T1000 (cell line): ENCODE measurements at places on chromosomes 12 and 14.

DNA sequence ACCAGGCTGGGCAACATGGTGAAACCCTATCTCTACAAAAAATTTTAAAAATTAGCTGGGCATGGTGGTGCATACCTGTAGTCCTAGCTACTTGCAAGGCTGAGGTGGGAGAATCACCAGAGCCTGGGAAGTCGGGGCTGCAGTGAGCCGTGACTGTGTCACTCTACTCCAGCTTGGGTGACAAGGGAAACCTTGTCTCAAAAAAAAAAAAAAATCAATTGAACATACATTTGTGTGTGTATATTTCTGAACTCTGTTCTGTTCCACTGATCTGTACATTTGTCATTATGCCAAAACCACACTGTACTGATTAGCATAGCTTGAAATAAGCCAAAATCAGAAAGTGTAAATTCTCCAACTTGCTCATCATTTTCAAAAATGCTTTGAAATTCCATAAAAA, 254.6 kb downstream of the SOX5 start:
- DNase-seq, result no peak

GRCh38 chr14:32363761-32364160, 34.7 kb downstream of the AKAP6 start:
- DNase-seq, result no peak

DNA sequence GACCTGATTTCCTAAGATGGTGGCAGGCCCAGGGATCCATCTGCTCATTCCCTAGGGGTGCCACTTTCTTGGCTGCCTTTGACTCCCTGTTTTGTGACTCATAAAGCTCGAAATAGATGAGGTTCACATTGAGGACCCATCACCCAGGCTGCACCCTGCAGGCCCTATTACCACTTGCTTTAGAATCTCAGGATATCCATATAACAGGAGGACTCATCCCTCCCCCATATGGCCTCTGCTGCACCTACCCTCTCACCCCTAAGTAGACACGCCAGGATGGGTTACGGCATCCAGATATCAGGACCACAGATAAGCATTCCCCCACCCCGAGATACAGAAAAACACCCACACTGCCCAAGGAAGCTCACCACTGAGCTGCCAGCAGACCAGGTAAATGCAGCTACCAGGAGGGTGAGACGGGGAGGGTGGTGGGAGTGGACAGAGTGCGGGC, 155.7 kb downstream of the DPF3 start:
- no peak for DNase-seq

- no peak for DNase-seq
Measured at GRCh38 chr12:31470459-31470858, 120.5 kb downstream of the DENND5B start.

- DNase-seq, result no peak
Measured at GRCh38 chr12:82721726-82722125, 35.0 kb downstream of the TMTC2 start.

GRCh38 chr14:58746261-58746660, 108.5 kb downstream of the DACT1 start:
- no peak for DNase-seq

DNA sequence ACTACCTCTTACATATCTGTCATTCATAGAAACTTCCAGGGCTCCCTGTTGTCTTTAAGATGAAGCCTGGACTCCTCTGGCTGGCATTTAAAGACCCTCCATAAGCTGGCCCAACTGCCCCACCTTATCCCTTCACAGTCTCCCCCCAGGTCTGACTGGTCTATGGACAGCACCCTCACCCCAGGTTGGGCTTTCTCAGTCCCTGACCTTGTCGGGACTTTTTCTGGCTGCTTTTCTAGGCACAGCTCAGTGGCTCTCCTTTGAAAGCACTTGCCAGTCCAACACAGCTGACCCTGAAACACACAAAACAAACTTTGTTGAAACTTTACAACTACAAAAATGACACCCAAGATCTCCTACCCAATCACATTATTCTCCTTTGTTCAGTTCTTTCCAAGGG, 13.9 kb upstream of the MYH7 start:
- no peak for DNase-seq

- DNase-seq, result no peak
Measured at GRCh38 chr12:18302809-18303430, 41.6 kb downstream of the PIK3C2G start.

DNA sequence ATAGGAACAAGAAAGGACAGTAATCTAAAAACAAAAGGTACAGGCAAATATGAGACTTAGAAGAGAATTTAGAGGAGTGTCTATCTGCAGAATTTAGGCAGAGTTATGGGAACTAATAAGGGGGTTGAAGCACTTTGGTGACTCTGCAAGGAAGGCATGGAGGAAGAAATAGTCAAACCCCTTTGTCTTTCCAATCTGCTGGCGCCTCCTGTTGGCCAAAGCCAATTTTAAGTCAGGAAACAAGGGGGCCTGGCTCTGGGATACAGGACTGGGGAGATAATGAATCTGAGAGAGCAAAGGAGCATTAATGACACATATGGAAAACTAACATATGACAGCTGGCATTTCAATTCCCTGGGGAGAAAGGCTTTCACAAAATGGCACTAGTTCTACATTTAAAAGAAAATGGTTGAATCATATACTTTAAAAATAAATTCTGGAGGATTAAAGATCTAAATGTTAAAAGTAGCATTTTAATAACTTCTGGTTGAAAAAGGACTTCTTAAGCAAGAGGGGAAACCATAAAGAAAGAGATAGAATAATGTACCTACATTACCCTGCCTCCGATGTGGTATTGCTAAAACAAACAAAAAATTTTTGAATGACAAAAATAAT, 48.5 kb upstream of the CSRP2 start:
- DNase-seq, result no peak

DNA sequence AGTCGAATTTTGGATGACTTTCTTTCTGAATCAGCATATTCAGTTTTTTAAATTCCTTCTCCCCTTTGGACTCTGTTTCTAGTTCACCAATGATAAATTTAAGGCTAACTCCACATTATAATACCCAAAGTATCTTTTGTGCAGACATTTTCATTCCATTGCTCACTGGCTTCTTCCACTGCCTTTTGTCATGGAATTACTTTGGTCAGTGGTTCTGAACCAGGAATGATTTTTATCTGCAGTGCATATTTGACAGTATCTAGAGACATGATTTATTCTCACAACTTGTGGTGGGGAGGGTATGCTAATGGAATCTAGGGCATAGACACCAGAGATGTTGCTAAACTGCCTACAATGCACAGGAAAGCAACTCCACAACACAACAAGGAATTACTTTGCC, 234.4 kb upstream of the PRKD1 start:
- no peak for DNase-seq

- no peak for DNase-seq
Measured at GRCh38 chr12:43749016-43749415, 9.6 kb downstream of the PUS7L start.

DNA sequence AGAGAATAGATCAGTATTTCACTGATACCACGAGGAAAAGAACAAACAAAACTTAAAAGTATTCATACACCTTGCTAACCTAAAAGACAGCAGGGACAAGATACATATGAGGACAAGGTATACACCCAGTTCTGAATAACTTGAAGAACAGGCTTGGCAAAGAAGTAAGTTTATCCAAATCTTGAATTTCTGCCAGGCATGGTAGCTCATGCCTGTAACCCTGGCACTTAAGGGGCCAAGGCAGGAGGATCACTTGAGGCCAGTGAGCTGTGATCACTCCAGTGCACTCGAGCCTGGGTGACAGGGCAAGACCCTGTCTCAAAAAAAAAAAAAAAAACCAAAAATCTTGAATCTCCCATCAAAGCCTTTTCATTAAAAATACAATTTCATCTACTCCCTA, 25.0 kb downstream of the EIF2S1 start:
- no peak for DNase-seq

DNA sequence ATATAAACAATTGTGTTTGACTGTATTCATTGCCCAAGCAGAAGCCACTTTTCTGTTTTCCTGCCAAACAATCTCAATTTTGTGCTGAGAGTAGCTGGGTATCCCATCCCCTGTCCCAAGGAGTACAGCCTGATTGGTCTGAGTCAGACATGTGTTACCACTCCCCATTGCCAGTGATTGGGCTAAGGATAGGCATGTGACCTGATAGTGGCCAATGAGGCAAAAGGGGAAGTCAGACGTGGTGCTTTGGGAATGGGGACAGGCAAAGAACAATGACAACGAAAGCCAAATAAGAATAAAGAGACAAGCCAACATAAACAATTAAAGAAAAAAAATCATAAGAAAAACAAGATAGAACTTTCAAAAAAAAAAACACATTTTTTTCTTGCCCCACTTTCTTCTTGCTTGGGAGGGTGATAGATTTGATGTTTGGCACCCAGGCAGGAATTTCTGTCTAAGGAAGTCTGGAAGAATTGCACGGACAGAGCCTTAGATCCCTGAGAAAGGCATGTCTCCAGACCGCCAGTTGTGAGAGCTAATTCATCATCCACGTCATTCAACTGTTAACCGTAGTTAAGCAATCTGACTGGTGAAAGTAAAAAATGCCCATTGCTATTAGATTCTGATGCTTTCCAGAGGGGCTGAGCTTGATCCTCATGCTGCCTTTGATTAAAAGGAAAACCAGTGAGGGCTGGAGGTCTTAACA, 626.6 kb upstream of the TMEM132C start:
- no peak for DNase-seq

- no peak for DNase-seq
Measured at GRCh38 chr14:31921721-31922120, 155.4 kb upstream of the ARHGAP5 start.

DNA sequence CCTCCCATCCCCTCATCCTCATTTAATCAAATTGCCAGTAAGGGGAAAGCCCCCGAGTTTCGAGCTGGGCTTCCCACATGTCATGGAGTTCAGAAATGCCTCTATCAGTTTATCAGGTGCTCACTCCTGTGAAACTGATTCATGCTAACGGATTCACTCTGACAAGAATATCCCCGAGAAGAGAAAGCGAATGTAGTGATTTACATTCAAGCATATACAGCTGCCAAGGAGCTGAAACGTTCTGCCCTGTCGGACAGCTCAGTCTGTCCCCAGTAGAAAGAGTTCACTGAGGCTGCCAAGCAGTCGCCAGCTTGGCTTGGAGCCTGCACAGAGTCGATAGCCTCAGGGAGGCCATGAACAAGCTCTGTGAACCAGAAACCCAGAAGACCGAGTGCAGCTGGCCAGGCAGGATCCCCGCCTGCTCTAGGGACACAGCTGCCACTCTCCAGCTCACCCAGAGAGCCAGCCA, 88.4 kb downstream of the TMCC3 start:
- DNase-seq, result no peak

- no peak for DNase-seq
Measured at GRCh38 chr12:66956300-66956699, 277.4 kb upstream of the GRIP1 start.

GRCh38 chr12:111351026-111351425, 17.9 kb downstream of the PHETA1 start:
- no peak for DNase-seq

DNA sequence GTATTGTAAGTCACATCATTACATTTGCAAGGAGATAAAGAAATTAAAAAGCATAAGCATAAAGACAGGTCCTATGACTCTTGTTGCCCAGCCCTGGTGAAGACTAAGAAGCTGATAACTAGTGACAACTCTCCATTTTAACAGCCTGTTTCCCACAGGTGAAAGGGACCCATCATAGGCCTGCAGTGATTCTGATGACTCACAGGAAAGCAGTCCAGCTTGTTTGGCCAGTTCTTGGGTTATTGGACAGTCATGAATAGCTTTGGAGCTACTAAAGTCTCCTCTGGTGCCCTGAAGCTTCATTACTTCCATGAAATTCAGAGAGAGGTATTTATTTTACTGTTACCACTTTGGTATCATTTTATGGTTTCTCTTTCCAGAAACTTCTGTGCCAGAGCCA, 55.5 kb upstream of the DYRK2 start:
- no peak for DNase-seq

DNA sequence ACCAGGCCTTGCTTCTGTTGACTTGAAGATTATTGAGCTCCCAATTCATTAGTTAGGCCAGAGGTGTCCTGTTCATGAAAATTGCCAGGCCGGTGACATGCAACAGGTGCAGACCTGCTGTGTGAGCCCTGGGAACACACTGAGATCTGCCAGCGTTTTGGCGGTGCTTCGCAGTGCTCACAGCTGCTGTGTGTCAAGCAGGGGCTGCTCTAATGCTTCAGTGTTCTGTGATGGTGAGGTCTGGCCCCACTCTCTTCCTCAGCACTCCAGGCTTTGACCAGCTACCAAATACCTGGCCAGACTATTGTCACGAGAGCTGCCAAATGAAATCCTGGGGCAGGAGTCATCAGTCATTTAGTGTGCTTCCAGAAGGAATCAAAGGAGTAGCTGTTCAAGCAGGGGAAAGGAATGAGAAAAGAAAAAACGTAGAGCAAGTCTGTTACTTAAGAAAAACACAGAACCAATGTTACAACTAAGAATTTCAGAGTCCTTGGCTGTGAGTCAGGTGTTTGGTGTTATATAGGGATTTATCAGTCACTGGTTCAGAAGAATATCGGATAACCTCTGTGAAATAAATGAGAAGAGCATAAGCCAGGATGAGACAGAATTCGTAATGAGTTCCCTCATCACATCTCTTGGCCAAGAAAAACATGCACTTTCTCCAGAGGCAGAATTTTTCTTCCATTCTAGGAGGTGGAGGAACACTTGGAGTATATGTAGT, 150.8 kb downstream of the FBXL14 start:
- DNase-seq, result no peak

- DNase-seq, result no peak
Measured at GRCh38 chr14:59832653-59833294, 37.8 kb downstream of the RTN1 start.
